Stimulated activated effector memory CD8-positive, alpha-beta T cell treated with anti-CD3 and anti-CD28 coated beads, Interleukin-12 subunit alpha, Interleukin-12 subunit beta, amount 100 ng/mL, for 72 hours (primary cell): ENCODE measurements at places on chromosomes 16 and 17.

- no peak for DNase-seq
Measured at GRCh38 chr17:45976755-45977505, 22.1 kb upstream of the STH start.

DNA sequence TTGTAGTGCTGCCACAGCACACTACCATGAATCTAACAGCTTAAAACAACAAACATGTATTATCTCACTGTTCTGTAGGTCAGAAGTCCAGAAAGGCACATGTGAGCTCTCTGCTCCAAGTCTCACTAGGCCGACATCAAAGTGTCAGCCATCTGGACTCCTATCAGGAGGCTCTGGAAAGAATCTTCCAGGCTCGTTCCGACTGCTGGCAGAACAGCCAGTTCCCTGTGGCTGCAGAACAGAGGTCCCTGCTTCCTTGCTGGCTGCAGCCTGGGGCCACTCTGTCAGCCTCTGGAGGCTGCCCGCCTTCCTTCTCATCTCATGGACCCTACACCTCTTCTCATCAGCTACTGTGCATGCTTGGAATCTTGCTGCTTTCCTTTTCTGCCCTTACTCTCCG lies 168.9 kb downstream of the CBLN1 start:
- no peak for DNase-seq

DNA sequence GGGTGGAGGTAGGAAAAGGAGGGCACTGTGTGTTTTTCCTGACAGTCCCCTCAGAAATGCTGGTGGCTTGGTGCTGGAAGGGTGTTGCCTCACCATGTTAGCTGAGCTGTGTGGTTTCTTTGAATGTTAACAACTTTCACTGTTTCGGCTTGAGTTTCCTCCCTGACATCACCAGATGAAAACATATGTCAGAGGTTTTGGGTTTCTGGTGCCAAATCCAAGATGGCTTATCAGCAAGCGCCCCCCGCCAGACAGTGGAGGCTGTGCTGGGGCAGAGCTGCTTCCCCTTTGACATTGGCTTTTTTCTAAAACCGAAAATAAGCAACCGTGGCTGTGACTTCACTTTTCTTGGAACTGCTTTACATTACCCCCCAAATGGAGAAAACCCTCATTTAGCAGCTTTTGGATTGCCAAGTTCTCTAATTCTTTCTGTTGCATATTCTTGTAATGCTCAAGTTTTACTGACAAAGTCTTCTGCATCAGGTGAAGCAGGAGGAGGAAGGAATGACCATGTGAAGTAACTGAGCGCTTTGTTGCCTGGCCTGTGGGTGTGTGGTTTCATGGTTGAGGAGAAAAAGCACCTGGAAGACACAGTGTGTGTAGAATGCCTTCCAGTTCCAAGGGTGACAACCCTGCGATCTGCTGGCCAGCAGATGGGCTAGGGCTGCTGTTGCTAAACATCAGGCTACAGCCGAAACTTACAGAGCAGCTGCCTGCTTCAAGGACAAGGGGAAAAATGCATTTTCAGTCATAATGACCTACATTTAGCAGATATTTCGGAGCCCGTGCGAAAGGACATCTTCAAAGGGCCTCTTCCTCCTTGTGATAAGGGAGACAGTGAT lies 9.7 kb downstream of the RMI2 start:
- peak; percentile 43 for DNase-seq

GRCh38 chr17:7023576-7024401 lies 939 bp downstream of the BCL6B start:
- DNase-seq, result peak; percentile 98

DNA sequence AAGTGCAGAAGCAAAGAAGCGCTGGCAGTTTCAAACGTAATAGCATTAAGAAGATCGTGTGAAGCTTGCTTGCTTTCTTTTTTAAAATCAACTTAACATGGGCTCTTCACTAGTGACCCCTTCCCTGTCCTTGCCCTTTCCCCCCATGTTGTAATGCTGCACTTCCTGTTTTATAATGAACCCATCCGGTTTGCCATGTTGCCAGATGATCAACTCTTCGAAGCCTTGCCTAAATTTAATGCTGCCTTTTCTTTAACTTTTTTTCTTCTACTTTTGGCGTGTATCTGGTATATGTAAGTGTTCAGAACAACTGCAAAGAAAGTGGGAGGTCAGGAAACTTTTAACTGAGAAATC lies 17.4 kb upstream of the RAB11FIP4 start:
- no peak for DNase-seq

- no peak for DNase-seq
Measured at GRCh38 chr17:32227910-32228309, 37.7 kb upstream of the RHBDL3 start.
